ENCODE measurements at places on chromosomes 7 and 10.

- no peak for DNase-seq
Measured at GRCh38 chr10:77533887-77534278, 103.7 kb downstream of the KCNMA1 start.

- DNase-seq: no peak
Measured at GRCh38 chr10:18523858-18524257, 127.5 kb downstream of the NSUN6 start.

- no peak for DNase-seq
Measured at GRCh38 chr10:20034732-20035131, 218.5 kb downstream of the PLXDC2 start.

DNA sequence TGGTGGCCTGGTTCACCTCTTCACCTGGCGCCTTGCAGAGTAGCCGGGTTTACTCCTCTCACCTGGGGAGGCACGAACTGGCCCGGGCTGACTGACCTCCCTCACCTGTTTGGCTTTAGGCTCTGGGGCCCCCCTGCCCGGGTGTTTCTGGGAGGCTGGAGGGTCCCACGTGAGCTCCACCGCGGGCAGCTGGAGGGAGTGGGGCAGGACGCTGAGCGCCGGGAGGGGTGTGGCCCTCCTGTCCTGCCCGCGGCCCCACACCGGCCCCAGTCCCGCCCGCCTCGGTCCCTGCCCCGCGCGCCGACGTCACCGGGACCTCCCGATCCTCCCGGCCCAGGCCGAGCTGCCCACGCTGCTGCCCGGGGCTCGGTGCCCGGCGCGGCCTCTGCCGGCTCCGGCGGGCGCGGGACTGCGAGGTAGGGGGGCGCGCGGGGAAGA, at the start of gene AMZ1:
Gene AMZ1, plus strand, starts transcription at position 322 of the 438 bp plus-strand sequence. CDS start 12,250 bp downstream, outside the sequence.
- no peak for DNase-seq

DNA sequence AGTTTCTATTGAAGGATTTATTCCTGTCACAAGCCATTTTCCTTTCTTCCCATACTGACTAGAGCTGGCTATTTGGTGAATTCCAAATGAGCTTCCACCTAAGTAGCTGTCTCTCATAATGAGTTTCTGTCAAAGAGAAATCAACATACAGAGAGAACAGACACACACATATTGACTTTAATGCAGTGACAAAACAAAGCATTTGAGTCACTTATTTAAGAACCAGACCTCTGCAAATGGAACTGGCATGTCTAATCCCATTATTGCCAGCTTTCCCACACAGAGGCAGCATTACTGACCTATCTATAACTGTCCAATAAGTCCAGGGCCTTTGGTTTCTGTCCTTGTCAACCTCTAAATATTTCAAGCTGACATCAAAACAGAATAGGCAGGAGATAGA, 179.3 kb upstream of the CSTF2T start:
- DNase-seq: no peak

DNA sequence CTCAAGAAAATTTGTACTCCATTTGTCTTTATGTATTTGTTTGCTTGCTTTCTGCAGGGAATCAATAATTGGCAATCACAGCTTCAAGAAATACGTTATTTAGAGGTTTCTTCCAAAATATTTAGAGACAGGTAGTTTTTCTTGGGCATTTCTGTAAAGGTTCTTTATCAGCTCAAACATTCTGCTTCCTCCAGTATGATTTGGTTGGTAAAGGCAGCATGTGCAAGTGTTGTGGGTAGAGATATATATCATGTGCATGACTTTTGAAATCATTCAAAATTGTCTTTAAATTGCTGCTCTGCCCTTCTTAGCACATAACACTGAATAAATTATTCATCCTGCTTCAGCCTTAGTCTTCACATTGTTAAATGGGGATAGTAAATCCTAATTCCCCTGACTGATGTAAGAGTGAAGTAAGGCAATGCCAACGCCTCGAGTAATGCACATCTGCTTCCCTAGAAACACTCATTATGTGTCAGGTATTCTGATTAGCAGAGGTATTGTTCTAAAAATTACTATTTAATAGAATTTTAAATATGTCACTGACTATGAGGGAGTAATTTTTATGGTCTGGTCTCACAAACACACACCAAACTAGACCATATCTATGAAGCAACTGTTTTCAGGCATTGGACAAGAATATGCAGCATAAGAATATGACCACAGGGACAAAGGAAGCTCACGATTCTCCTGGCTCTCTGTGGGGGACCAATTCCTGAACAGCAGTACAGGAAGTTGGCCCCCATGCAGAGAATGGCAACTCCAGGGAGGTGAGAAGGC, 77.3 kb upstream of the AKR1E2 start:
- DNase-seq: no peak

DNA sequence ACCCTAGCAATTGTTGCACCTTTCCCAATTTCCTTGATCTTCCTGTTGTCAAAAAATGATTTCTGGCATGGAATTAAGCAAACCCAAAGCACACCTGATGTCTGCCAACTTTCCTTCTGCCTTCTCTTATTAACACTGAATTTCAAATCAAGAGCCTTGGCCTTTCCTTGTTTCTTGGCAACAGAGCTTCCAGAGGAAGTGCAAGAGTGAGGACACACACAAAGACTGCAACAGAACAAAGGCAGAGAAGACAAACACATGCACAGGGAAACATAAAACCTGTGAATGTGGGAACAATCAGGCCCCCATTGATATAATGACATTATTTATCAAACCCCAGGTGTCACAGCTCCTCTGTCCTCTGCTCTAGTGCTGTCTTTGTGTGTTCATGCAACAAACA, 73.0 kb upstream of the IL6 start:
- no peak for DNase-seq

DNA sequence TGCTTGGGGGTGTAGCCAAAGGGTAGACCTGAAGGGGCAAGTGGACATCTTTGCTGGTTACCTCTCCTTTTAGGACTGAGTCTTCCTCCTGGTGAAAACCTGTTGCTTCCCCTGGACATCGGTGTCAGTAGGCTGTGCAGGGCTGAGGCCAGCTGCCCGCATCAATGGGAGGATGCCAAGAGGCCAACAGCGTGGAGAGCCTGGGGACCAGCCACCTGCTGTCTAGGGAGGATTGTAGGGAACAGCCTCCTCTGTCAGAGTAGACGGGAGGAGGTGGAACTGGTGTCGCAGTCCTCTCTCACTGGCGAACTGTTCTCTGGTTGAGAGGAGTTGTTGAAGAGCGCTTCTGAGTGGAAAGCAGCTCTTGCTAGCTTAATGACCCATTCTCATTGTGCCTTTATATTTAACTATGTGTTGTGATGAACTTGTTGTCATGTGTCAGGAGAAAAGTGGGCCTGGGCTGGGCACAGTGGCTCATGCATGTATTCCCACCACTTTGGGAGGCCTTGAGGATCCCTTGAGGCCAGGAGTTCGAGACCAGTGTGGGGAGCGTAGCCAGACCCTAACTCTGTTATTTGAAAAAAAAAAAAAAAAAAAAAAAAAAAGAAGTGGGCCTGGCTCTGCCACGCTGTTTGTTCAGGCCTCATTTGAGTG, 1.8 kb downstream of the SUFU start:
- DNase-seq: no peak

GRCh38 chr7:10696064-10696463, 277.6 kb upstream of the PHF14 start:
- DNase-seq: no peak

GRCh38 chr7:29843726-29844125, 37.4 kb downstream of the WIPF3 start:
- no peak for DNase-seq

DNA sequence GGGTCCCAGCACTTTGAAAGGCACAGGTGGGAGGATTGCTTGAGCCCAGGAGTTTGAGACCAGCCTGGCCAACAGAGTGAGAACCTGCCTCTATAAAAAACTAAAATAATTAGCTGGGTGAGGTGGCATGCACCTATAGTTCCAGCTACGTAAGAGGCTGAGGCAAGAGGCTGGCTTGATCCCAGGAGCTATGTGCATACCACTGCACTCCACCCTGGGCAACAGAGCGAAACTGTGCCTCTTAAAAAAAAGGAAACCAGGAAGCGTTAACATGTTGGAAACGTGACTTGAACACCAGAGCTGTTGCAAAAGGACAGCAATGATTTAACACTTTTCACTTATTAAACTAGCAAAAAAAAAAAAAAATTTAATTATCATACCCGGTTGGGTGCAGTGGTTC, 12.6 kb downstream of the BAZ1B start:
- DNase-seq: no peak

GRCh38 chr7:135645296-135645904, 16.9 kb upstream of the STMP1 start:
- DNase-seq: no peak

- DNase-seq: no peak
Measured at GRCh38 chr7:106597751-106598546, 63.0 kb downstream of the CCDC71L start.

- DNase-seq: no peak
Measured at GRCh38 chr7:116698396-116698795, 26.4 kb downstream of the MET start.

DNA sequence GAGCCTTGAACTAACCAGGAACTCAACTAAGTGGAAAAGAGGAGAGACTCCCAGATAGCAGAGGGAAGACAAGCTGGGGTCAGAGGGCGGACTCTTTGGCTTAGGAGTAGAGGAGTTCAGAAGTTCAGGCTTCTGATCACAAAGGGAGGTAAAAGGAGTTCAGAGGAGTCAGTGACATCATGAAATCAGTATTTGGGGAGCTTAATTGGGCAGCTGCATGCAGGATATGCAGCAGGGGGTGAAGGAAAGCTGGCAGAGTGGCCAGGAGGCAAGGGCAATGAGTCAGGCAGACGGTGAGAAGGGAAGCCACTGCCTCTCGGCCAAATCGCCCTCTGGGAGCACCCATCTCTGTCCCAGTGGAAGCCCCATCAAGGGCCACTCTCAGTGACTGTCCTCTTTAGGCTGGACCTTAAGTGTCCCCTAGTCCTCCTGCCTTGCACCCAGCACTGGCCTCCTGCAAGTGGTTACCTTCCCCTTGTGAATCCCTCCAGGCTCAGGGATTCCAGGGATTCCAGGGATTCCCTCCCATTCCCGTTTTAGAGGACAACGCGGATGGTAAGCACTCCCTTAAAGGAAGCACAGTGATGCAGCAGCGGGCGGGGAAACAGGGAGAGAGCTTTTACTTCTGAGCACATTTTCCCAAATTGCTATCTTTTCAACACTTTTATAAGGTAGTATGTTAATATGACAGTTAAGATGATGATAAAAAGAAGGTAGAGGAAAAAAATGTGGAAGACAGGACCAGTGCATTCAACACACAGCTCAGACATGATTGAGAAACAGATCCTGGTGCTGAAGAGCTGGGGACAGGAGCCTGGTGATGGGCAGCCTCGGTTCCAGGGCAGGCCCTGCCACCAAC, 72.6 kb downstream of the KCNMA1 start:
- DNase-seq: no peak

GRCh38 chr10:86176850-86177536, 189.6 kb downstream of the GRID1 start:
- no peak for DNase-seq

- no peak for DNase-seq
Measured at GRCh38 chr10:132065491-132066105, at the start of gene JAKMIP3. Gene JAKMIP3 (plus strand): TSS chr10:132065946. CDS start chr10:132104809, 38,863 bp downstream.

DNA sequence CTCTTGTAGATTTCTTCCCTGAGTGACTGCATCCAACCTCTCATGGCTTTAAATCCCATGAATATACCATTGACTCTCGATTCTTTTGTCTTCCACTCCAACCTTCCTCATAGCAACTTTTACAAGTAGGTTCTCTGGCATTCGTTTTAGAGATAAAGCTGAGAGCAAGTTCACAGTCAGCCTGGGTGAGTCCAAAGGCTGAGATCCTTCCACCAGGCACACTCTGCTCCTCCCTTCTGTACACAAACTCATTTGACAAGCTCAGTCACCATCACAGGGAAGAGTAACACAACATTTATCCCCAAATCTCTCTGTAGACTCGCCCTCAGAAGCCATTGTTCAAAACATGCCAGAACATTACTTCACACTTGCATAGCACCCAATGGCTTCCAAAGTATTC, 10.9 kb downstream of the CTTNBP2 start:
- no peak for DNase-seq

DNA sequence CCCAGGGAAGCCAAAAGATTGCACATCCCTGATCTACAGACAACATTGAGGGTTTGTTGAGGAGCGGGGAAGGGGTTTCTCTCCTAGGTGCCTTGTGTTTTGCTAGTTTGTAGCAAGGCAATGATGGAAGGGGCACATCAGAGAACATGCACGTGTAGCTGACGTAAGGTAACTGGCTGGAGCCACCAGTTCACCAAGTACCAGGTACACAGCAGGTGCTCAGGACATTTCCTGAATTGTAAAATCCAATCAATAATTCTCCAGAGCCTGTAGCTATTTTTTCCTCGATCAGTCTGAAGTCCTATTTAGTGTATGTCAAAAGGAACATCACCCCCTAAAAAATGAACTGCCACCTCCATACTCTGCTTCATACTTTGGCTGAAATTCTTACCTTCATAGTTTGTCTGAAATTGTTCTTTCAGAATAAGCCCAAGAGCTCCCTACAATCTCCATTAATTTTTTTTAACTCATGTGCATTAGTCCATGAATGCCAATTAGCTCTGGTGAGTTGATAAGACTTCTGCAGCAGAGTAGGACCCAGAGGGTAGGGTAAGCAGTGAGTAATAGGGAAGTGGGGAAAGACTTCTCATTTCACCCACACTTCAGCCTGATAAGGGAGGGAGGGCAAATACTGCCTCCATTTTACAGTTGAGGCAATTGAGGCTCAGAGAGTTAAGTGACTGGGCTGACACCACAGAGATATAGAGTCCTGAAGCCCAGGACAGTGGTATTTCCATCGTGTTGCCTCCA, 36.0 kb upstream of the SLC26A3 start:
- DNase-seq: no peak

DNA sequence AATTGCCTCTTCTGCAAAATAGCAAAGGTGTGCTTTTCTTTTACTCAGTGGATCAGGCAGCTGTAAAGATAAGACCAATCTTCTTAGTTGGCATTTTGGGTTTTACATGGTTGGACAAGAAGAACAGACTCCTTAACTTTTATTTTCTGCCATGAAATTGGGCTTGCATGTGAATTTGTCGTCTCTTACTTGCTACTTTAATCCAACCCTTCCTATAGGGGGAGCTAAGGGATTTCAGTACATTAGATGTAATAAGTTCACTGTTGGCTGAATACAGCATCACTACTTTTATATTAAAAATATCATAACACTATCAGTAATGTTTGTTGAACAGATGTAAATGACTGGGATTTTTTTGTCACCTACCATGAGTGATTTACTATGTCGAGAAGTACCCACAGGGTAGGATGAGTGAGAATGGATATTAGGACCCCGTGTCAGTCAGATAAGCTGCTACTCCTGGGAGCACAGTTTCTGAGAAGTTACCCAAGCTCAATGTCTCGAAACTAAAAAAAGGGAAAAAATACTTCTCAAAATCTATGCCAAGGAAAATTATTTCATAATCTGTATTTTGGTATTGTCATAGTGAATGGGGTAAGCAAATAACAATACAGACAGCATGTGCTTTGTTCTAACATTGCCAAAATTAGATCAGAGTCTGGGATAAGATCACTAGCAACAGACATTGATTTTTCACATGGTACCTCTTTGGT, 127.4 kb upstream of the AGR3 start:
- DNase-seq: no peak

GRCh38 chr10:128013626-128014025, 106.7 kb downstream of the PTPRE start:
- no peak for DNase-seq
